ENCODE measurements at places on chromosomes 1 and 21.

- peaks cover 9% of the 10 kb centered on the region for H3K36me3 ChIP-seq
- no peak for DNase-seq
- H3K27ac ChIP-seq, result no peak overlapping the region
- H3K4me1 ChIP-seq, result peaks cover 9% of the 10 kb centered on the region
- H3K27me3 ChIP-seq, result peaks cover 18% of the 10 kb centered on the region
Observed at GRCh38 chr1:943545-944340, 15.3 kb downstream of the NOC2L start.

GRCh38 chr1:113530021-113530420 is 139.7 kb downstream of the MAGI3 start:
- DNase-seq, result no peak
- H3K36me3 ChIP-seq, result no peaks in the 10 kb centered on the region
- no peak overlapping the region for H3K4me3 ChIP-seq
- H3K4me1 ChIP-seq, result no peaks in the 10 kb centered on the region
- peaks cover 9% of the 10 kb centered on the region for H3K27me3 ChIP-seq

- H3K4me1 ChIP-seq, result peaks cover 3% of the 10 kb centered on the region
- H3K4me3 ChIP-seq, result no peak overlapping the region
- no peak overlapping the region for H3K27ac ChIP-seq
- peaks cover 1% of the 10 kb centered on the region for H3K36me3 ChIP-seq
- no peak for DNase-seq
- peaks cover 9% of the 10 kb centered on the region for H3K27me3 ChIP-seq
Observed at GRCh38 chr1:38529946-38530345, 329.6 kb downstream of the RRAGC start.

- H3K36me3 ChIP-seq, result no peaks in the 10 kb centered on the region
- no peak overlapping the region for H3K27ac ChIP-seq
- H3K4me3 ChIP-seq, result no peak overlapping the region
- no peaks in the 10 kb centered on the region for H3K4me1 ChIP-seq
- DNase-seq, result no peak
- H3K27me3 ChIP-seq, result peaks cover 6% of the 10 kb centered on the region
Observed at GRCh38 chr1:147850737-147851136, 51.9 kb upstream of the GJA8 start.

DNA sequence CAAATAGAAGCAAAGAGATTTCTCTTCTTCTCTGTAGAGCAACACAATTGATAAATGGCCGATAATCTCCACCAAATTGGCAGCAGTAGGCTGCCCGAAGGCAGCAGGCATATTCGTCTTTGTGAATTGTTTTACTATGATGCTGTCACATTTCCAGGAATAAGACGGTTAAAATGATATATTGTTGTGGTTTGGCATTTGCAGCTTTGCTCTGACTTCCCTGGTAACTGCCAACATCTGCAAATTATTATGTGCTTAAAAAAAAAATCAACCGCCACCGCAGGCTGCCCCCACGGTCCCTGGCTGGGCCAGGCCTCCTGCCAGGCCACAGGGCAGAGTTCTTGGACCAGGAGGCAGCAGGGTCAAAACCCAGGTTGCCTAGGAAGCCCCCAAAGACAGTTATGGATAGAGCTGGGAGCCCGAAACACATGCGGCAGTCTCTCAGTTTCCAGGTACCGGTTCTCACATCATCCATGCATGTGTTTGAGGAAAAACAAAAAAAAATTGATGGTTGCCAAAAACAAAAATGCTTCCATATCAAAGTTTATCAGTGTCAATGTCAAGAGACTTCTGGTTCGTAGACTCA is 179.3 kb downstream of the ETS2 start:
- peaks cover 60% of the 10 kb centered on the region for H3K27me3 ChIP-seq
- no peak overlapping the region for H3K4me3 ChIP-seq
- H3K27ac ChIP-seq, result no peak overlapping the region
- no peak for DNase-seq
- H3K4me1 ChIP-seq, result peaks cover 13% of the 10 kb centered on the region
- H3K36me3 ChIP-seq, result no peaks in the 10 kb centered on the region

DNA sequence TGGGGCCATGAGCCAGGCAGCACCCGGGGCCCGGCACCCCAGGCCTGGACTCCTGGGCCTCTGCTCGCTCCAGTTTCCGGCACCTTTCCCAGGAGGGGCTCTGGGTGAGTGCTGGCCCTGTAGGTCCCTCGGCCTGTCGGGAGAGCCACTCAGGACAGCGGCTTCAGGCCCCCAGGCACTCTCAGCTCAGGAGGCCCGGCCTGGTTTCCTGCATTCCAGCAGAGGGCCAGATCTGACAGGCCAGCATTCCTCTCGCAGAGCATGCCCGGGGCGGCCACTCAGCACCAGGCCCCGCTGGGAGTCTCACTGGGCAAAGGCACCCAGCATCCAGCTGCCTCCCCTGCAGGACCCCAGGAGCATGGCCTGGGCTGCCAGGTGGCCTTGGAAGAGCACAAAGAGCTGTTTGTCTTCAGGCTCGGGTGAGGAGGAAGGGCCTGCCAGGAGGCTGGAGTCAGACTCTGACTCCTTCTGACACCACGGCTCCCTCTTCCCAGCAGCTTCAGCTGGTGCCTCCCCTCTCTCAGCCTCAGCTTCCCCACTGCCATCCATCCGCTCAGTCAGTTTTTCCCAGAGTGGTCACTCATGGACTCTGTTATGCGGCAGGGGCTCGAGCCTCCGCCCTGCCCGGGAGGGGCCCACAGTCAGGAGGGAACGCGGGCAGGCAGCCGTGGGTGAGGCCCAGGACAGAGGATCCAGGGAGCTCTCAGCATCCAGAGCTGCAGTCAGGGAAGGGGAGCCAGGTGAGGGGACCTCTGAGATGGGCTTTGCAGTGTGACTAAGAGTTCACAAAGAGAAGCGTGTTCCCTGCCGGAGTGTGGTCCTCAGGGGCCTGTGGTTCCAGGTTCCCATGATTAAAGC is 51.7 kb downstream of the WNT9A start:
- no peaks in the 10 kb centered on the region for H3K27me3 ChIP-seq
- no peak overlapping the region for H3K4me3 ChIP-seq
- no peak for DNase-seq

DNA sequence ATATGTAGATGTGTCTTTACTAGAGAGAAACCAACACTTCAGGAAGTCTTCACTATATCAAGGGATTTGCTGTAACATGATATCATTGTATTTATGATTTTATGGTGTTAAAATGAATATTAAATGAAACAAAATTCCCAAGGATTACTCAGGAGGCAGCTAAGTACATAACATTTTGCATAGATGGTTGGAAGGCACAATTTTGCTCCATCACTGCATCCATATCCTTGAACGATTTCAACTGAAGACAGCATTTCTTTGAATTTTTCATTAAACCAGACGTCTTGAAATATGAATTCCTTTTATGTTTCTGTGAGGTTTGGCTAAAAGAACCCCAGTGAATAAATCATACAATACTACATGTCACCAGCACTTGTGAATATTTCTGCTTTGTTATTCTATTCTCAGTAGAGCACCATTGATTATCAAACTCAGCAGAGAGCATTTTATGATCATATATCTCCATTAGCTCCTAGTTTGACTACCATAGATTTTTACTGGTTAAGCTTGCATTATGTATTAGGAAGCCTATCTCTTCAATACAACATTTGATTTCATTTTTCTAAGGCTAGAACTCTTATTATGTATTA is 37.3 kb downstream of the SPATA17 start:
- H3K4me1 ChIP-seq, result no peaks in the 10 kb centered on the region
- DNase-seq, result no peak
- no peak overlapping the region for H3K4me3 ChIP-seq
- peaks cover 12% of the 10 kb centered on the region for H3K27me3 ChIP-seq
- H3K36me3 ChIP-seq, result no peaks in the 10 kb centered on the region
- H3K27ac ChIP-seq, result no peak overlapping the region

DNA sequence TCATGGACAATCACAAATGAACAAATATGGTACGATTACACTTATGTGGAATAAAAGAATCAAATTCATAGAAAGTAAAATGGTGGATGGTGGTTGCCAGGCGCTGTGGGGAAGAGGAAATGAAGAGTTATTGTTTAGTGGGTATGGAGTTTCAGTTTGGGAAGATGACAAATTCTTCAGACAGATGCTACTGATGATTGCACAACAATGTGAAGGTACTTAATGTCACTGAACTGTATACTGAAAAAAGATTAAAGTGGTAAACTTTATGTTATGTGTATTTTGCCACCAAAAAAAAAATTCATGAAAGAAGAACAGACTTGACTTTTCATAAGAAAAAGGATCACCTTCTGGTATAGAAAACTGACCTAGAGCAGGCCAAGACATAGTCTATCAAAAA is 745.6 kb upstream of the CXADR start:
- no peaks in the 10 kb centered on the region for H3K27me3 ChIP-seq
- no peaks in the 10 kb centered on the region for H3K4me1 ChIP-seq
- H3K27ac ChIP-seq, result no peak overlapping the region
- no peak for DNase-seq
- H3K36me3 ChIP-seq, result no peaks in the 10 kb centered on the region

GRCh38 chr21:42037516-42037915 is 27.4 kb upstream of the ZBTB21 start:
- DNase-seq, result no peak
- no peaks in the 10 kb centered on the region for H3K36me3 ChIP-seq
- H3K27me3 ChIP-seq, result no peaks in the 10 kb centered on the region

DNA sequence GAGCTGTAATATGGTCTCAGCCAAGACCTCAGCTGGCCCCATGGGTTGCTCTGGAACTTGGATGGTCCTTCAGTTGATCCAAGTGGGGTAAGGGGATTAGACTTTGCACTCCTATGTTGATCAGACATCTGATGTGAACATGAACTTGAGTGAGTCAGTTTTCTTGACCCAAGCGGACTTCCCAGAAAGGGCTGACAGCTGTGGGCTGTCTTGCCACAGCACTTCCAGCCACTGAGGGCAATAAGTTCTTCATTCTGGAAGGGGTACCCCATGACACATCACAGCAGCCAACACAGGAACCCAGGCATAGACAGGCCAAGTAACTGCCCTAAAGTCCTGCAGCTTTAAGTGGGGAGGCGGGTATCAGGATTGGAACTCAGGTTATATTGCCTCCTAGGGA is 93.9 kb upstream of the USP24 start:
- no peak overlapping the region for H3K4me3 ChIP-seq
- H3K27ac ChIP-seq, result no peak overlapping the region
- no peak for DNase-seq
- H3K27me3 ChIP-seq, result peaks cover 5% of the 10 kb centered on the region
- H3K36me3 ChIP-seq, result no peaks in the 10 kb centered on the region
- no peaks in the 10 kb centered on the region for H3K4me1 ChIP-seq

- H3K36me3 ChIP-seq, result peaks cover 5% of the 10 kb centered on the region
- DNase-seq, result peak; percentile 87
- H3K27ac ChIP-seq, result peak overlapping the region; percentile 92
- H3K4me3 ChIP-seq, result peak overlapping the region; percentile 35
Observed at GRCh38 chr1:153805042-153805745, 30.0 kb downstream of the SLC27A3 start.

DNA sequence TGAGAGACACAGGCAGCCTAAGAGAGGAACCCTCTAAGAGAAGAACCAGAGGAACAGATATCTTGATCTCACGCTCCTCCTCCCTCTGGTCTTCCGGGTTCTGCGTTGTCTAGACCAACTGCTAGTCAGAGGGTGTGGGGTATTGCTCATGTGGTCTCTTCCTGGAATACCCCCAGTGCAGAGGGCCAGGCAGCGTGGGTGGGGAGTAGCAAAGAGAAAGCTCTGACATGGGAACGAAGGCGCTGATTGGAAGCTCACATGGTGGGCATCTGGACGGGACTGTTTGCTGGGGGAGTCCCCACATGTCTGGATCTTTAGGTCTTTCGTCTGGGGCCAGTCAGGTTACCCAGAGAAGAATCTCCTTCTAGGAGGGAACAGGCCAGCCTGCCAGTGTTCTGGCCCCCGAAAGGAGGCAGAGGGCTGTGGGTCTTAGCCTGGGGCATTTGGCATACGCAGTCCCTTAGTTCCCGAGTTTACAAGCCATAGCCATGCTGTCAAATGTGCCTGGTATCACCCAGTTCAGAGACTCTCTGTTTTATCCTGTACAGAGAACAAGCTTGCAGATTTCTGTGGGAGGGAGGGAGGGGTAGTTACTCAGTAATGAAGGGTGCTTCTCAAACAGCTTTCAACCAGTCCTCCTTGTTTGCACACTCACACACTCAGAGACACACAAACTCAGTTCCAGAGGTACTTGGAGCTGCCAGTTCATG is 18.3 kb upstream of the IL6R start:
- H3K36me3 ChIP-seq, result no peaks in the 10 kb centered on the region
- H3K27me3 ChIP-seq, result no peaks in the 10 kb centered on the region
- peaks cover 56% of the 10 kb centered on the region for H3K4me1 ChIP-seq
- peak overlapping the region; percentile 85 for H3K4me3 ChIP-seq
- peak; percentile 67 for DNase-seq

DNA sequence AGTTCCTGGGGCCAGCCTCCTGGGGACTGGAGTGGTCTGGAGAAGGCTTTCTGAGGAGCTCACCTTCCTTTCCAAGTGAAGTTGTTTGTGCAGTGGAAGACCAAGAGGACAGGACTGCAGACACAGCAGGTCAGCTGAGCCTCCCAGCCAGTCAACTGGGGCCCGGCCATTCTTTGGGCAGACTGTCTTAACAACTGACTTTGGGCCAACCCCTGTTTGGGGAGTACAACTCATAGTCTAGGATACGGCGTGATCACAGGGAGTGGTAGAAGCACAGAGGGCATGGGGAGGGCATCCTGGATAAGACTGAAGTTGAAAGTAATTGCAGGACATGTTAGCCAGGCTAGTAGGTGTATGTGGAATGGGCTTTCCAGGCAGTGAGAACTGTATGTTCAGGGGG is 50.3 kb downstream of the PGM1 start:
- no peak overlapping the region for H3K4me3 ChIP-seq
- no peaks in the 10 kb centered on the region for H3K4me1 ChIP-seq
- H3K27me3 ChIP-seq, result no peaks in the 10 kb centered on the region
- no peak overlapping the region for H3K27ac ChIP-seq

GRCh38 chr1:3139451-3139852 is 70.4 kb downstream of the PRDM16 start:
- no peaks in the 10 kb centered on the region for H3K4me1 ChIP-seq
- no peak overlapping the region for H3K4me3 ChIP-seq

GRCh38 chr1:160708801-160709200 is 2.8 kb downstream of the CD48 start:
- H3K27me3 ChIP-seq, result no peaks in the 10 kb centered on the region
- no peak overlapping the region for H3K4me3 ChIP-seq
- peaks cover 17% of the 10 kb centered on the region for H3K4me1 ChIP-seq
- DNase-seq, result no peak

GRCh38 chr1:184199438-184200085 is 148.0 kb downstream of the TSEN15 start:
- no peaks in the 10 kb centered on the region for H3K4me1 ChIP-seq
- no peak overlapping the region for H3K4me3 ChIP-seq
- no peak overlapping the region for H3K27ac ChIP-seq
- no peak for DNase-seq

- DNase-seq, result no peak
- no peak overlapping the region for H3K4me3 ChIP-seq
- no peak overlapping the region for H3K27ac ChIP-seq
- H3K4me1 ChIP-seq, result no peaks in the 10 kb centered on the region
Observed at GRCh38 chr1:116064616-116065015, 46.6 kb upstream of the MAB21L3 start.

DNA sequence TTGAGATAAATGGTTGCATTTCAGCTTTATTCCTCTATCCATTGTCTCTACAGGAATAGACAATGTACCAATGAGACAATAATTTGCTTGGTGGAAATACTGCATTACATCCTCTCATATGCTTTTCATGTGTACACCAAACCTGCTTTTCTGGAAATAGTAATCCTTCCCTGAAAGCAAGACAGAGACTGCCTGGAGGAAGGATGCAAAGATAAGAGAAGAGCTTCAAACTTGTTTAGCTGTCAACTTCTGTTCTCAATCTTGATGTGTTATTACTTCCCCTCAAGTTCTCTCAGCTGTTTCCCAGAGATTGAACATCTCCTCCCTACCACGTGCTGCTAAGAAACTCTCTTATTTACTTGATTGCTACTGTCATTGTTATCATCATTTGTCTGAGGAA is 1125.4 kb upstream of the TMPRSS15 start:
- H3K27ac ChIP-seq, result no peak overlapping the region
- H3K27me3 ChIP-seq, result no peaks in the 10 kb centered on the region
- no peaks in the 10 kb centered on the region for H3K36me3 ChIP-seq
- H3K4me1 ChIP-seq, result no peaks in the 10 kb centered on the region
- DNase-seq, result no peak
